ENCODE measurements at places on chromosomes 6 and 20. TPM values are rescaled to one million over a fixed set of nuclear protein-coding genes. Genes with fewer than 3 reads are reported as not detected.

GRCh38 chr6:144216668-144217218, 66.4 kb downstream of the STX11 start:
- no peak for DNase-seq
- peak overlapping the region; percentile 45 for H3K4me3 ChIP-seq
- H3K36me3 ChIP-seq = no peaks in the 10 kb centered on the region
- no peak overlapping the region for H3K27ac ChIP-seq
- peaks cover 7% of the 10 kb centered on the region for H3K4me1 ChIP-seq

DNA sequence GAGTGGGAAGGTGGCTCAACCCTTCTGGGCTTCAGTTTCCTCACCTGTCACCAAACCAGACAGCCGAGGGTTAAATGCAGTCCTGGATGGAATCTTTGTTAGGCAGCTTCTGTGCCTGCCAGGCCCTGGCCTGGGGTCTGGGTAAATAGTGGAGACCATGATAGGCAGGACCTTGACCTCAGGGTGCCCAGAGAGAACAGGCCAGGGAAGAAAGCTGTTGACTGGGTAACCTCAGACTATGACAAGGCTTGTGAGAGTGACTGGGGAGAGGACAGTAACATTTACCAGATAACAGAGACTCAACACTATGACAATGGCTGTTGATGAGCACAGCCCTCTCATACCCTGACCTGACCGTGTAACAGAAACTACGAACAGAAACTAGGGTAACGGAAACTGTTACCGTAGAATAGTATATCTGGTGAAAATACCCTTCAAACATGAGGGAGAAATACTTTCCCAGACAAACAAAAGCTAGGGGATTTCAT, 218.3 kb downstream of the PREX1 start:
- H3K4me1 ChIP-seq = peaks cover 2% of the 10 kb centered on the region
- no peak overlapping the region for H3K27ac ChIP-seq
- DNase-seq = no peak
- no peaks in the 10 kb centered on the region for H3K36me3 ChIP-seq
- peaks cover 6% of the 10 kb centered on the region for H3K27me3 ChIP-seq

GRCh38 chr6:31125162-31125561, 4.9 kb upstream of the CDSN start:
- H3K4me3 ChIP-seq = no peak overlapping the region
- peak overlapping the region; percentile 18 for H3K27ac ChIP-seq
- no peaks in the 10 kb centered on the region for H3K36me3 ChIP-seq
- no peaks in the 10 kb centered on the region for H3K27me3 ChIP-seq
- H3K4me1 ChIP-seq = peaks cover 41% of the 10 kb centered on the region

DNA sequence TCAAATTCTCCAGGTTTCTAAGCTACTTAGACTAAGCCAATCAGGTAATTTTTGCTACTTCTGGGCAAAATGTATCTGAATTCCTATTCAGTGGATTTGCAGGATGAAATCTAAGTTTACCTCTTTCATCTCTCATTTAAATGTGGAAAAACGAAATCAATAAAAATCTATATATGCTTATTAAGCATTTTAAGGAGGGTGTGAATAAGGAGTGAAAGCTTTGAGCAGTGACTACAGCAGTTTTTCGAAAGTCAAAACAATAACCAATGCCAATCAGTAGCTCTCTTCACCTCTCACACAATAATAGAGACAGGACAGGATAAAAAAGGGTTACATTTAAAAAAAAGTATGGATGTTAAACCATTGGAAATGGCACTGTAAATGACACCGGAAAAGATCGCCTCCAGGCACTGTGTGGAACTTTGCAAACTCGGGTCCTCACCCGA, 476 bp upstream of the BCKDHB start:
- H3K27me3 ChIP-seq = no peaks in the 10 kb centered on the region
- no peak overlapping the region for H3K27ac ChIP-seq
- H3K4me1 ChIP-seq = peaks cover 12% of the 10 kb centered on the region
- no peak for DNase-seq
- no peaks in the 10 kb centered on the region for H3K36me3 ChIP-seq

The PHF20 gene
- total RNA-seq = 40.8 TPM

The GTSF1L gene
- total RNA-seq = not detected
